ENCODE measurements at places on chromosomes 11 and 22. TPM values are rescaled to one million over a fixed set of nuclear protein-coding genes. Genes with fewer than 3 reads are reported as not detected.

DNA sequence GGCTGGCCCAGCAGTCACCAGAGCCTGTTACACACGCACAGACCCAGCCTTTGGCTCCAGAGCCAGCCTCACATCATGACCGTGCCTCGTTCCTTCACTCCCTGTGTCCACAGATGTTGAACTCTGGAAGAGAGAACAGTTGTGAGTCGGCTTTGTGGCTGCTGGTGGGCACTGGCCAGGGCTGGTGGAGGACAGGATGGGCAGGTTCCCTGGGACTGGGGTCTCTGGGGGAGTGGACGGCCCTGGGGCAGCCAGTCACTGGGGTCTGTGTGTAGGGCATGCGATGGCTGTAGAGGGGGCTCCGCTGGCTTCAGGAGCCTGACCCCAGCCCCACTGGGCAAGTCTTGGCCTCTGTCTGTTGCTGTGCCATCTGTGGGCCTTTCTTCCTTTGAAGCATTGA lies 1070.1 kb downstream of the BRD1 start:
- no peak overlapping the region for H3K27ac ChIP-seq
- no peaks in the 10 kb centered on the region for H3K36me3 ChIP-seq
- H3K27me3 ChIP-seq = peaks cover 8% of the 10 kb centered on the region
- H3K4me1 ChIP-seq = no peaks in the 10 kb centered on the region
- H3K4me3 ChIP-seq = no peak overlapping the region

Gene ESRRA
- 116 TPM for total RNA-seq

DNA sequence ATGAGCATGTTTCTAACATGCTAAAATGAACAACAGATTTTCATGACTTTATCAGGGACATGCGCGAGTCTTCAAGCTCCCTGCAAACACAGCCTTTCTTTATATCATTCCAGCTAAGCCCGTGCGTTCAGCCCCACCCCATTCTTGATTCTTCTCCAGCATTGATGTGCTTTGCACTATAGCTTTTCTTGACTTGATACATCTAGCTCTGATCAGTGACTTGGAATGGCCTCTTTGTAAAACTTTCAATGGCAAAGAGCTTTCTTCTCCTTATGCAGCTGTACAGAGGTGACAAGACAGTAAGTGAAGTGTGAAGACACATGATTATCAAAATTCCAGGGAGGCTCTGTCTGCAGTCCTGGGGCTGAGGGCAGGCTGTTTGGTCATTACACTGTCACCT lies 561.0 kb downstream of the OPCML start:
- no peaks in the 10 kb centered on the region for H3K27me3 ChIP-seq
- no peak for DNase-seq

GRCh38 chr11:1651411-1651980 lies 21.9 kb downstream of the KRTAP5-5 start:
- peaks cover 16% of the 10 kb centered on the region for H3K27me3 ChIP-seq
- H3K27ac ChIP-seq = no peak overlapping the region
- H3K4me1 ChIP-seq = no peaks in the 10 kb centered on the region
- no peak for DNase-seq
- H3K4me3 ChIP-seq = no peak overlapping the region
- H3K36me3 ChIP-seq = no peaks in the 10 kb centered on the region

Gene FOLR1
- not detected for total RNA-seq

Gene TREH
- total RNA-seq = not detected

Data from natural killer cell treated with Interleukin-12 subunit alpha and Interleukin-12 subunit beta and Interleukin-15 and Interleukin-18, amount 100 ng/mL, for 72 hours (primary cell).